ENCODE measurements at places on chromosomes 11 and 22.

DNA sequence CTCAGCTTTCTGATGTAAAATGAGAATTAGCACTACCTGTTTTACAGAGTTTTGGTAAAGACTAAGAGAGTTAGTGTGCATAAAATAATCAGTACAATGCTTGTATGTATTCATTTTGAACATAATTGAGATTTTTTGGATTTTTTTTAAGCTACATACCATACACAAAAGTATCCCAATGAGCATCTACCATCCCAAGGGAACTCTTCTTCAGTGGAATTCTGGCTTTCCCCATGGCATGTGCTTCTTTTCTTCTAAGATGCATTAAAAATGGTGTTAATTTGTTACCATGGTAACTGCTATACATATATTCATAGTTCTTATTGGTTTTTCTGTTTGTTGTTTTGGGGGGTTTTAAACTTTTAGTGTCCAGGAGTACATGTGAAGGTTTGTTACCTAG is 17.7 kb downstream of the OR8D1 start:
- DNase-seq: no peak

- no peak for DNase-seq
Observed at GRCh38 chr11:129530154-129530895, 154.7 kb downstream of the BARX2 start.

DNA sequence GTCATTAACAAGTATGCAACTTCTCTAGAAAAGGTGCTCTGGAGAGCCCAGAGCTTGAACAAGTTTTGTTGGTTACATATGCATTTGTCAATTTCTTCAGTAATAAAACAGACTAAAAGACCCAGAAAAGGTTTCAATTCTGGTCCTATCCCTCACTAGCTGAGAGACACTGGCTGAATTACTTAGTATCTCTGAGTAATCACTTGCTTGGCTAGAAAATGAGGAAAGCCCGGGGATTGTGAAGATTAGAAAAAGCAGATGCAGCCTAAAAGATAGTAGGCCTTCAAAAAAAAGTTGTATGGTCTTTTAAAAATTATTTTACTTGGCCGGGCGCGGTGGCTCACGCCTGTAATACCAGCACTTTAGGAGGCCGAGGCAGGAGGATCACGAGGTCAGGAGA is 41.2 kb downstream of the MAPK1 start:
- DNase-seq: no peak

GRCh38 chr11:32184723-32185376 is 94.0 kb downstream of the RCN1 start:
- no peak for DNase-seq

GRCh38 chr22:28978158-28978557 is 83.5 kb downstream of the C22orf31 start:
- no peak for DNase-seq

- DNase-seq: no peak
Observed at GRCh38 chr11:19646308-19646707, 66.3 kb upstream of the NAV2 start.

GRCh38 chr11:69654660-69655478 is 13.9 kb downstream of the CCND1 start:
- DNase-seq: no peak

DNA sequence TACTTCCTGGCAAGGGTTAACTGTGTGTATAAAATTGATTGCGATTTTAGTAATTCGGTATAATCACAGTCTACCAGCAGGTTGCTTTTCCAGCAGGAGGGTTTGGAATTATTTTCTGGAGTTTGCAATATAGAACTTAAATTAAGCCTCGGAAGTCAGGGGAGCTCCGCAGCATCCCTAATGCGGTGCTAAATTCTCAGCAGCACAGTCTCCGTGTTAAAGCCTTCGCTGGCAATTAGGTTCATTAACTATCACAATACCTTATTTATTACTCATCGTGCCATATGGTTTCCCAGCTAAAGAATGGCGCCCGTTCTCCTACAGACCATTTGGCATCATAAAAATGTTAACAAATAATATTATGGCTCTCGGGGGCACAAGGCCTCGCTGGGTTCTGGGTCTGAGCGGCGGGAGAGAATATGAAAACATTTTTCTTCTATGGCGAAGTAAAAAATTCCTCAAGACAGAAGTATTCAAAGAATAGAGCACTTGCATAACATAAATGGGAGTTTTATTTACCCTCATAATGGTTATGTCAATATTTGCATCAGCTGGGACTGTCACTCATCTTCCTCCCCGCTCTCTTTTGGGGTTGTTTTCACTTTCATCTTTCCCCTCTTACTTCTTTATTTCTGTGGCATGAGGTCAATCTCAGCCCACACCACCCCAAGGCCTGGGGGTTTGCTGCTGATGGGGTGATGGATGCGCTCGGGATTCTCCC is 28.1 kb upstream of the ZBTB16 start:
- DNase-seq: no peak
